ENCODE measurements at places on chromosomes 12 and 14.

- DNase-seq = no peak
These were observed 66.7 kb upstream of the PDZRN4 start for GRCh38 chr12:41121374-41121773.

- DNase-seq = no peak
These were observed 28.2 kb upstream of the TMEM179 start for GRCh38 chr14:104632781-104633180.

GRCh38 chr14:98958048-98958631, 313.9 kb downstream of the BCL11B start:
- DNase-seq = no peak

DNA sequence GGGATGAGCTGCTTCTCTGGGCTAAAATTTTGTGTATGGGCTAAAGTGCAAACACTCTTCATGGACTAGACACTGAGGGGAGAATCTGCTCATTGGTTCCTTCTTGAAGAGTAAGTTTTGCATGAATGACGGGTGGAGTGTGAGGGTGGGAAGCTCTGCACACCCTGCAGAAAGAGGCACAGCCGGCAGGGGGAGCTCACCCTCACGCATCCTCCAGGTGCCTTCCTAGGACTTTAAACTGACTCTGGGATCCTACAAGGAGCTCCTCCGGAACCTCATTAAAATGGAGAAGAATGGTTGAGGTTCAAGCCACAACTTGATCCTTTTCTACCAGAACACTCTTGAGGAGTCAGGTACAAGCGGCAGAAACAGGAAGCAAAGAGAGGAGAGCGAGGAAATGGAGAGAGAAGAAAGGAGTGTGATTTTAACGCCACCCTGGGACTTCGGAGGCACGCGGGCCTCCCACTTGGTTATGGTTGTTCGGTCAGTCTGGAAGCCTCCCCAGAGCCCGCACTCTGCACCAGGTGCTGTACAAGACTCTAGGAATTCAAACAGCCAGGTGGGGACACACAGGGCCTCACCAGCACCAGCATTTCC, 87.5 kb downstream of the SETD3 start:
- no peak for DNase-seq

DNA sequence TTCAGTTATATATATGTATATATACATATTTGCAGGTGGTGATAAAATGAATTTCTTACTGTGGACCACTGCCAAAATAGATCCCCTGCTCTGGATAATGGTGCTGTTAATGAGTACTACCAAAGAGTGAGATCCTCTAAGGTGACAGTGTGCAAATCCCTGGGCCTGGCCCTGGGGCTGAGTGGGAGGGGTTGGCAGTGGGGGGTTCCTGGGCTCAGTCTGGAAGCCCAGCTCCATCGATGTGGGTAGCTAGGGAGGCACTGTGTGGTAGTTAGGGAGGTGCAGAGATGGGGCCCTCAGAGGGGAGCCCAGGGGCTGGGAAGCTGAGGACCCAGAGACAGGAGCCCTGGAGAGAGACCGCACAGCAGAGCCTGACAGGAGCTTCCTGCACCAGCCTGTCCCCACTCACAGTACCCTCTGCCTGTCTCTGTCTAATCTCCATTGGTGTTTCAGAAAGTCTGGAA, 9.1 kb downstream of the KRT8 start:
- DNase-seq = no peak

Data from hippocampal formation (tissue), 2 donors.